ENCODE measurements at places on chromosomes 3 and 15.

DNA sequence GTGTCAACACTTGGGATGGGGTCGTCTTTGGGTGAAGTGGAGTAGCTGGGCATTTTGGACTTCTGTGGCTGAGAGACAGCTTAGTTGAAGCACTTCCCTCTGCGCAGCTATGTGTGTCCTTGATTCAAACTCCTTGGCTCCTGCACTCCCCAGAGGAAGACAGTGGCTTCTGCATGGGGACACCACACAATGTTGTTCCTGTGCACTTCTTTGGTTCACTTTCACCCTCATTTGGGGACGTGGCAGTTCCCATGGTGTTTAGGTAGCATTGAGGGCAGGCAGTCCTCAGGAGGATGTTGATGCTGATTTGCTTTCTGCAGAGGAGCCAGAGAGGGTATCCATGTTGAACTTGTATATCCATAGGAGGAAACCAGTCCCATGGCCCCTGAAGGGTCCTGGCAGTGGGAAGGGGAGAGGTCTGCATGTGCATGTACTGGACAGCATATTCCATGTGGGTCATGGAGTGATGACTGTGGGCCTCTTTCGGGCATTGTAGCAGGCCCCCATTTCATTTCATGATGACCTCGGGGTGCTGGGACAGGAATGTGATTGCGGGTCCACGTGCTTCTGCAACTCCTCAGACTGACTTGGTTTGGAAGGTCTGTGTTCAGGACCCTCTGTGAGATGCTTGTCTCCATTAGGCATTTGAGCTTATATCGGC, 135.4 kb downstream of the SNRPN start:
- no peak for DNase-seq

DNA sequence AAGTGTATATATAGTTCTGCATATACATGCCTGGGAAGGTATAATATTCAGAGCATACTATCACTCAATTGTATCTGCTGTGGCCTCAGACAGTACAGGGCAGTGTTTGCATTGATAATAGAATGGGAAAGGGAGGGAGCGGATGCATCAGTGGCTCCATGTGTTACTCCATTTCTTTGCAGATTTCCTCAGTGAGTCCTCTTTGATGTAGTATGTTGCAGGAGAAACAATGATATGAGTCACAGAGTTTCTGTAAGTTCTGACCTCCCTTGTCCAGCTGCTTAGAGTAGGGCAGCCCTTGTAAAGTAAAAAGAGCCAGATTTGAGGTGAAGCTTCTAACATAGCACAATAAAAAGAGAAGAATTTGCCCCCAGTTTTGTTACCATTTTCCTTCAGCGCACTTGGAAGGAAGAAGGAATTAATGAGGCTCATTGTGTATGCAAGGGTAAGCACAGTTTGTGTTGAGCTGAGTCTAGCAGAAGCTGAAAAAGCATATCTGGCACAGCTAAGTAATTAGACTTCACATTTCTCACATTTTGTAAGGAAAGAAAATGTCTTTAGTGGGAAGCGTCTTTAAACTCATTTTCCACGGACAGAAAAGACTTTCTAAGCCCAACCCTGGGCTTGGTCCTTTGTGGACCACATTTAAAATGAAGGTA, 555.8 kb upstream of the IL12A start:
- DNase-seq, result no peak

DNA sequence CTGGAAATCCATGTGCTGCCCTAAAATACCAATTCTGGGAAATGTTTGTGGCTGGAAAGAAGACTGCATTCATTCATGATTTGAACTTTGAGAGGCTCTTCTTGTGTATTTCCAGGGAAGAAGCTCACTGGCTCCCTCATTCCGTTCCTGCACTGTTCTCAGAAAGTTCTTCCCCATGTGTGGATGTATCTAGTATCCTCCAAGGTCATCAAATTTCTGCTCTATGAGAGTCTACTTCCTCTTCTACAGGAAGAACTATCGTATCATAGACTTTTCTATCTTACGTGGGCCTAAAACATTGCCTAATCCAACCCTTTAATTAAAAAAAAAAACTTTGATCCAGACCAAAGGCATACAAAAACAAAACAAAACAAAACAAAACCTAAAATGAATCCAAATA, 2.9 kb downstream of the CCR3 start:
- no peak for DNase-seq

- no peak for DNase-seq
These were observed 603 bp upstream of the SELENOK start for GRCh38 chr3:53892286-53892637.

DNA sequence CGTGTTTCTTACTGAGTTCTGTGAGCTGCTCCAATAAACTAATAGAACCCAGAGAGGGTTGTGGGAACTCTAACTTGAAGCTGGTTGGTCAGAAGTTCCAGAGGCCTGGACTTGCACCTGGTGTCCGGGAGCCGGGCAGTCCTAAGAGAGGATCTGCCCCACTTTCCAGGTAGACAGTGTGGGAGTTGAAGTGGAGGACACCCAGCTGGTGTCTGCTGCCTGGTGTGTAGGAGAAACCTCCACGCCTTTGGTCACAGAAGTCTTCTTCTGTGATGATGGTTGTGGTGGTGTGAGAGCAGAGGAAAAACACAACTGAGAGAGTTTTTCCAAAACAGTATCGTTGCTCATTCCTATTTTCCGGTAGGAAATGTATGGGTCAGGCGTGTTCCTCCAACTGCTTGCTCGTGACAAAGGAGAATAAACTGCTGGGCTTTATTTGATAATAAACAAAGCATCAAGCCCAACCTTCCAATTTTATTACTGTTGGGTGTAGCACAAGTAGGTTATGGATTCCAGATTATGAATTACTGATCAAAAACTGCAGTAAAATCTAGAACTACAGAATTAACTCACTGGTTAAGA, 137.0 kb downstream of the KLF13 start:
- no peak for DNase-seq

DNA sequence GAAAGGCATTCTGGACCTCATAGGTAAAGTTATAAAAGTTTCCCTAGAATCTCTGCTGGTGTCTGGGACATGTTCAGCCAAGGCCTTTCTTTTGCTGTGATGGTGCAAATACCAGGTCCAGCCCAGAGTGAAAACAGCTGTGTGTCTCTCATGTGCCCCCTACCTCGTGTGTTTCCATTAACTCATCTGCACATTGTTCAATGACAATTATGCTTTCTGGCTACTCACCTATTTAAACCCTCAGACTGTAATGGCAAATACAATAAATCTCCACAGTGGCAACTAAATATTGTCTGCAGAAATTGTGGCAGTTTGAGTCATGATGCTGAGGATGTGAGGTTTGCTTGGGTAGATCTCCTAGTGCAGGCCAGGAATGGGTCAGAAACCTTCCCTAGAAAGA, 53.1 kb upstream of the GALNT15 start:
- no peak for DNase-seq

- DNase-seq, result no peak
These were observed 83.7 kb upstream of the NEO1 start for GRCh38 chr15:72968531-72968922.

DNA sequence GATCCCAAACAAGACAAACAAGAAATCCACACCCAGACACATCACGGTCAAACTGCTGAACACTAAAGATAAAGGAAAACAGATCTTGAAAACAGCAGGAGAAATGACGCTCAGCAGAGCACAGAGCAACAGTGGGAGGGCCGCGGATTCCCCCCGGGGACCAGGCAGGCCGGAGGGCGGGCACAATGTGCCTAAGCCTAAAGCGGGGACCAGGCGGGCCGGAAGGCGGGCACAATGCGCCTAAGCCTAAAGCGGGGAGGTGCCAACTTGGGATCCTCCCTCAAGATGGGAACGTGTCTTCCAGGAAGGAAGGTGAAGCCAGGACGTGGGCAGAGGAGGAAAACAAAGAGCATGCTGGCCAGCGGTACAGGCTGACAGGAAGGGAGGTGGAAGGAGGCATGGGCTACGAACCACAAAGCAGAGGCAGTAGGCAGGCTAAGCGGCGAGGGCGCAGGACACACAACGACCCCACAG, 31.1 kb downstream of the CYFIP1 start:
- DNase-seq, result no peak

Measured in effector memory CD8-positive, alpha-beta T cell (primary cell).